ENCODE measurements at places on chromosomes 16 and 17.
A peak's percentile ranks its signal among the peaks of the same experiment; 100 is the strongest.

GRCh38 chr16:84156342-84156784, 11.3 kb downstream of the DNAAF1 start:
- no peak for DNase-seq

- no peak for DNase-seq
Observed at GRCh38 chr16:71353736-71354135, 4.8 kb upstream of the CALB2 start.

DNA sequence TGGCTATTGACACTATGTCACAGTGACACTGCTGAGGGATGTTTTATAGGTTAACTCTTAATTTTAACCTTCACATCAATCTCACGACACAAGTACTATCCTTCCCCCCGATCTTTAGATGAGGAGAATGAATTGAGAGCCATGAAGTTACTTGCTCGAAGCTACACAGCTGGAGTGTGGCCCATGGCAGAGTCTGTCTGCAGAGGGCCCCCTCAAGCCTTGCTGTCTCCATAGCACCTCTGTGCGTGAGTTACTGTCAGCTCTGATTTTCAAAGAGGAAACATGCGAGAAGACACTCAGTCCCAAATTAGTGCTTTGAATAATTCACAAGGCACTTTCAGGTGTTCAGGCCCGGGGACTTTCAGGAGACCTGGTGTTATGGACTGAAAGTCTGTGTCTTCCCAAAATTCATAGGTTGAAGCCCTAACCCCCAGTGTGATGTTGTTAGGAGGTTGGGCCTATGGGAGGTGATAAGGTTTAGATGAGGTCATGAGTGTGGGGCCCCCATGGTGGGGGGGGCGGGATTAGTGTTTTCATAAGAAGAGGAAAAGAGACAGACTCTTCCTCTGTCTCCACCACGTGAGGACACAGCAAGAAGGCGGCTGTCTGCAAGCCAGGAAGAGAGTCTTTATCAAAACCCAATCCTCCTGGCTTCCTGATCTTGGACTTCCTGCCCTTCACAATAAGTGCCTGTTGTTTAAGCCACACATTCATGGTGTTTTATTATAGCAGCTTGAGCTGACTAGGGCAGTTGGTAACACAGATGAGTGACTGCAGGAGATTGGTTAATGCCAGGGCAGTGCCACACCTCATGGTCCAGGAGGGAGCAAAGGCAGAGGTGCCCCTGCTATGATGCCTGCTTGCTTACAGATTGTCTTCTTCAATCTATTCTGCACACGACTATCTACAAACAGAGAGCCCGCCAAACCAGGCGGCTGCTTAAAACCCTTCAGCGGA, 281.8 kb downstream of the HAPSTR1 start:
- DNase-seq = no peak

GRCh38 chr17:27232328-27232727, 61.6 kb upstream of the WSB1 start:
- DNase-seq = no peak

- no peak for DNase-seq
Observed at GRCh38 chr17:41256291-41256685, 1.1 kb downstream of the KRTAP9-9 start.

- no peak for DNase-seq
Observed at GRCh38 chr16:3587547-3588110, 10.4 kb upstream of the NLRC3 start.

DNA sequence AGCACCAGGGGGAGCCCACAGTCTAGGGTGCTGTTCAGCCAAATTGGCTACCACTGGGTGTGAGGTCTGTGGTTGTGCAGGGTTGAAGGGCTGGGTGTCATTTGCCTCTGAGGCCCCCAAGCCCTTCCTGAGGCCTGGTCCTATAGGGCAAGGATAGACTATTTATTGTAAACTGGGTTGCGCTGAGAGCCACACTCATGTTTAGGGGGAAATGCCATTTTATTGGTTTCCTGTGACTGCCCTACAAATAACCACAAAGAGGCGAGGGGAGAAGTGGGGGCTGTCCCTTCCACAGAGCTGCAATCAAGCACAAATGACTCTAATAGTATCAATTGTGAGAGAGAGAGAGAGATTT, 3.6 kb upstream of the ZCCHC14 start:
- no peak for DNase-seq

DNA sequence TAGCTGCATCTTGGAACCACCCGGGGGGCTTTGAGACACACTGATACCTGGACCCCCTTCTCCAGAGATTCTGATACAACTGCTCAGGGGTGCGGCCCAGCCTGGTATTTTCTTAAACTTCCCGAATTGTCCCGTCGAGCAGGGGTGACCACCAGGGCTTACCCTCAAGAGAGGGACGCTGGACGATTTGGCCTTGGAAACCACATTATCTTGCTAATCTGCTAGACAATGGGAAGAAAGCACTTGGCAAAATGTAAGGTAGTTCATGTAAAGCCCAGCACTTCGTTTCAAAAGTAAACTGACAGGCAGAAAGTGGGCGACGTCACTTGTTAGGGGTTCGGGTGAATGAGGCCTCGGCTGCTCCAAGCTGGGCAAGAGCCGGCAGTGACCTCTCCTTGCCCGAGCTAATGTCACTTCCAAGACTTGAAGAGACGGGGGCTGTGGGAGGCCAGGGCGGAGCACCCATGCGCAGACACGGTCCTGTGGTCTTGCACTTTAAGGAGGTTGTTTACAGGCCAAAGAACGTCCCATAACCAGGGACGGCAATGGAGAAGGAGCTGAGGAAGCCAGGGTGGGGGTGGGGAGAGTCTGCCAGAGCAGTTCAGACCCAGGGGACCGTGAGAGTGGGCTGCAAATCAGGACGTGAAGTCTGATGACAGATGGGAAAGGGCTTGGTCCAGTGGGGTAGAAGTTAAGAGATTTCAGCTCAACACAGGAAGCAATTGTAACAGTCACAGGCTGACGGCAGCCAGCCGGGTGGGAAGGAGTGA, 152.7 kb upstream of the GSE1 start:
- no peak for DNase-seq

DNA sequence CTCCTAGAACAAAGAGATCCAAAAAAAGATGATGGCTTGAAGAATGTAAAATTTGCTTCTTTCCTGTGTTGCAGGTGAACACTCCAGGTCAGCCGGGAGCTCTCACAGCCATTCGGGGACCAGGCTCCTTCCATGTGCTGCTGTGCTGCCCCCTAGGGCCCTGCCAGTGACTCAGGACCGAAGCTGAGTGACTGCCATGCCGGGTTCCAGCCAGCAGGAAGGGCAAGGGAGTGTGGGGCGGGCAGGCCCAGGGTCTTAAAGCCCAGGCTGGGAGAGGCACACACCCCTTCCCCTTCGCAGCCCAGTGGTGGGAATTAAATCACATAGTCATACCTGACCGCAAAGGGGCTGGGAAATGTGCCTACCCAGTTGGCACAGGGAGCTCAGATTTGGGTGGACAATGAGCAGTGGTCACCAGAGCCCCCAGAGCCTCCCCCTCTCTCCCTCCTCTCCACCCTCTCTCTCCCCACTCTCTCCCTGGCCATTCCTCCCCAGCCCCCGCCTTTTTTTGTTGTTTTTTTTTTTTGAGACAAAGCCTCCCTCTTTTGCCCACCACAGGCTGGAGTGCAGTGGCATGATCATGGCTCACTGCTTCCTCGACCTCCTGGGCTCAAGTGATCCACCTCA, 11.5 kb downstream of the EPOP start:
- DNase-seq = peak; percentile 44

GRCh38 chr16:86213437-86214205, 296.7 kb upstream of the FOXF1 start:
- DNase-seq = no peak

DNA sequence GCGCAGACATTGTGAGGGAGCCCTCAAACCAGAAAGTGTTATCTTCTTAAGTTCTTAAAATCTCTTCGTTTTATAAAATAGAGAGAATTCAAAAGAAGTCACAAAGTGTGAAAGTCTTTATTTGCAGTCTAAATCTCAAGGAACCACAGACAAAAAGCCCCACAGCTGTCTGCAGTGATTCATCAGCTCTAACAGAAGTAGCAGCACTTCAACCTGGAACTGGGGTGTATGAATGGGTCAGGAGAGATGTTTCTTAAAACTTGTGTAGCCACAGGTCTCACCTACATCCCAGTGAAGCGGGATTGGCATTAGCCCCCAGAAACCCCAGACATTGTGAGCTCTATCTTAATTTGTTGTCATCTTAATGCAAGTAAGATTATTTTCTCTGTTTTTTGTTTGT, 61.1 kb downstream of the CDYL2 start:
- no peak for DNase-seq

GRCh38 chr16:78695391-78695790, 595.9 kb downstream of the WWOX start:
- no peak for DNase-seq

DNA sequence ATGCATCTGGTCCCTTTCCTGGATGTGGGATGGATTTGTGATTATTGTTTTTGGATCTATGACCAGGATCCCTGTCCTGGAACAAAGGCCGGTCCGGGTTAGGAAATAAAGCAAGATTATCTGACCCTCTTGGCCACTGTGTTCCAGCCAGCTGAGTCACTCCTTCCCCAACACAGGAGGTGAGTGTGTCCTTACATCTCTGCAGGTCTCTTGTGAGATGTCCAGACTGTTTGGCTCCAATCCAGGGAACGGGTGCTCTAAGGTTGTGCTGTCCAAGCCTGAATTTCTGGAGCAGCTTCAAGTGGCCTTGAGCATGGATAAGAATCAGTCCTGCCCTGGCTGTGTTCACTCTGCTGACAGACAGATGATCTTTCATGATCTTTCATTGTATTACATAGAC, 136.5 kb upstream of the CCL2 start:
- DNase-seq = no peak

- no peak for DNase-seq
Observed at GRCh38 chr17:12691173-12691572, 25.5 kb downstream of the MYOCD start.

DNA sequence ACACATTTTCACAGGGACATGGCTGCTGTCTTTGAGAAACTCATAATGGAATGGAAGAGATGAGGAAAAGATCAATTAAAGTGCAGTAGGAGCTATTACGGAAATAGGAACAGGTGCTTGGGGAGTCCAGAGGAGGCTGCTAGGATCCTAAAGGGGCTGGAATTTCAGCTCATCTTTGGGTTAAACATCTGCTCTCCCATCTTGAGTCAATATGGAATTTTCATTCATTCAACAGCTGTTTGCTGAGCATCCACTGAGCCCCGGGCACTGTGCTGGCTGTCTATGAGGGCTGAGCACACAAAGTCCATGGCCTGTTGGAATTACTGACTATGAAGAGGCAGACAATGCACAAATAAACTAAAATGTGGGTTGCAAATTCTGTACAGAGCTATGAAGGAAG, 47.9 kb downstream of the ASIC2 start:
- no peak for DNase-seq

DNA sequence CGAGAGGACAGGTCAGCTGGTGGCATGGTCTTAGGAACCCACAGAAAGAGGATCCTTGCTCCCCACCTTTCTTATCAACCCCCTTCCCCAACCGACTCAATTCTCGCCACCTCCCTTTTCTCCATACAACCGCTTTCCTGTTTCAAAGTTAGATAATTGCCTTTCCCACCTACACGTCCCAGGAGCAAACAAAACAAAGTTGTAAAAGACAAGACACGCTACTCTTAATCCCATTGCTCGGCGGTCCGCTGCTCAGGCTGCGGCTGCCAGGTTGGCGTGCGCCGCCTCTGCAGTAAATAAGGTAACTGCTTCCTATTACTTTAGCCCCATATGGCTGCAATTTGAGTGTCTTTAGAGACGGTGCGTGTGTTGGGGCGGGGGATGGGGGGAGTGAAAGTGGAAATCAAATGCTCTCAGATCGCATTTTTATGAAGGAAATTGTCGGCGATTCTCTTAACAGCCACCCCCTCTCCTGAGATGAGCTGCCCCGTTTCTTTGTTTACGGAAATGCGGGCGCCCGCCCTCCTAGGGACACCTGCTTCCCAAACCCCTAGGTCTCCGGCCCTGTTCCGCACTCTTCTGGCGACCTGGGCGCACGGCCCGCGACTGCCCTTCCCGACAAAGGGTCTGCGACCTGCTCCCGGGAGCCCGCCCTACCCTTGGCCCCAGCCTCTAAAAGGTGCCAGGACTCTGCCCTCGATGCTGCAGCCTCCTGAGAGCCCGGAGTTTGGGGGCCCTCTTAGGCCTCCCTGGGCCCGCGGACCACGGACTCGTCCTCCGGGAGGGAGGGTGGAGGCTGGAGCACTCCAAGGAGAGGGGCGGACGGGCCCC, 3.7 kb upstream of the CBX8 start:
- no peak for DNase-seq

GRCh38 chr16:70680495-70681381, 5.1 kb downstream of the MTSS2 start:
- DNase-seq = no peak

GRCh38 chr16:31273187-31273586, 13.4 kb downstream of the ITGAM start:
- no peak for DNase-seq

GRCh38 chr16:9135797-9136196, 44.4 kb downstream of the HAPSTR1 start:
- no peak for DNase-seq

DNA sequence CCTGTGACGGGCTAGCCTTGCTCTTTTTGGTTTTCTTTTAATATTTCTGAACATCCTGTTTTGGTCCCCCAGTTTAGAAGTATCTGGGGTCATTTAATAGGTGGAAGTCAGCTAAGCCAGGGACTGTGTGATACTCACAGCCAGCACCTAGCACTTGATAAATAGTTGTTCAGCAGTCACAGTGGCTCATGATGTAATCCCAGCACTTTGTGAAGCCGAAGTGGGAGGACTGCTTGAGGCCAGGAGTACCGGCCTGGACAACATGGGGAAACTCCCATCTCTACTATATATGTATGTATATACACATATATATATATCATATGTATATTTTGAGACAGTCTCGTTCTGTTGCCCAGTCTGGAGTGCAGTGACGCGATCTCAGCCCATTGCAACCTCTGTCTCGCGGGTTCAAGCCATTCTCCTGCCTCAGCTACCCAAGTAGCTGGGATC, 1.8 kb upstream of the ZNRF1 start:
- no peak for DNase-seq

GRCh38 chr16:66408163-66409048, 18.7 kb upstream of the BEAN1 start:
- DNase-seq = no peak

- no peak for DNase-seq
Observed at GRCh38 chr17:60435244-60436167, 13.2 kb downstream of the CHCT1 start.

DNA sequence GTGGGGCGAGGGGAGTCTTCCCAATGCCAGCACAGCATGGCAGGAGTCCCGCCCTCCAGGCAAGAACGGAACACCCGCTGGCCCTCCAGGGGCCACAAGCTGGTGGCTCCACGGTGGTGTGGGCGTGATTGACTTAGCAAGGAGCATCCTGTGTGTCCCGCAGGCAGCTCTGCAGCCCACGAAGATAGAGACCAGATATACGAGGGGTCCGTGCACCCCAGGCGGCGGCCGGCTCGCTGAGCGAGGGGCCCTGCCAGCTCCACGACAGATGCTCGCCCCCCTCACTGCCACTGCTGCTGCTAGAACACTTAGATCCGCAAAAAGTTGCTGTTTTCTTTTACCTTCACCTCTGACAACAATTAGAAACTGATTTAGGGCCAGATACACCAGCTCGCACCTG, 10.0 kb upstream of the CACNA1H start:
- DNase-seq = no peak

GRCh38 chr16:54944002-54944401, 13.3 kb downstream of the IRX5 start:
- DNase-seq = no peak

Data from stimulated activated CD8-positive, alpha-beta memory T cell treated with anti-CD3 and anti-CD28 coated beads, Interleukin-2, amount 100 ng/mL, for 48 hours (primary cell).